ENCODE measurements at places on chromosomes 12 and 14.

DNA sequence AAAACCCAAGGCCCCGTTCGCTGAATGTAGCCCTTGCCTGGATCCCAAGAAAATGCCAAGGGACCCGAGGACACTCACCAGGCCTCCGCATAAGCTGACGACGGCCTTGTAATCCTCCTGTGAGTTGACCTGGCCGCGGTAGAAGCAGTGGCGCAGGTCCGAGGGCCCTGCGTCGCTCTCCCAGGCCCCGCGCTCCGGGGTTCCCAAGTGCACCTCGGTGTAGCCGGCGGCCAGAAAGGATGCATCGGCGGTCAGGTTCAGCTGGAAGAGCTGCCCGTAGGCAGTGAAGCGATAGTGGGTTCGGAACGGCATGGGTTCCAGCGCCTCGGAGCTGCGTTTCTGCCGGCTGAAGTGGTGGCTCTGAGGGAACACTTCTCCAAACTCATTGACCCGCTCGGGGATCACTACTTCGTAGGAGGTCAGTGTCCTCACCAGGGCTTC is 1.2 kb downstream of the ADAMTS20 start:
- DNase-seq, result no peak

GRCh38 chr12:131448254-131448795 is 262.6 kb upstream of the SFSWAP start:
- DNase-seq, result no peak

DNA sequence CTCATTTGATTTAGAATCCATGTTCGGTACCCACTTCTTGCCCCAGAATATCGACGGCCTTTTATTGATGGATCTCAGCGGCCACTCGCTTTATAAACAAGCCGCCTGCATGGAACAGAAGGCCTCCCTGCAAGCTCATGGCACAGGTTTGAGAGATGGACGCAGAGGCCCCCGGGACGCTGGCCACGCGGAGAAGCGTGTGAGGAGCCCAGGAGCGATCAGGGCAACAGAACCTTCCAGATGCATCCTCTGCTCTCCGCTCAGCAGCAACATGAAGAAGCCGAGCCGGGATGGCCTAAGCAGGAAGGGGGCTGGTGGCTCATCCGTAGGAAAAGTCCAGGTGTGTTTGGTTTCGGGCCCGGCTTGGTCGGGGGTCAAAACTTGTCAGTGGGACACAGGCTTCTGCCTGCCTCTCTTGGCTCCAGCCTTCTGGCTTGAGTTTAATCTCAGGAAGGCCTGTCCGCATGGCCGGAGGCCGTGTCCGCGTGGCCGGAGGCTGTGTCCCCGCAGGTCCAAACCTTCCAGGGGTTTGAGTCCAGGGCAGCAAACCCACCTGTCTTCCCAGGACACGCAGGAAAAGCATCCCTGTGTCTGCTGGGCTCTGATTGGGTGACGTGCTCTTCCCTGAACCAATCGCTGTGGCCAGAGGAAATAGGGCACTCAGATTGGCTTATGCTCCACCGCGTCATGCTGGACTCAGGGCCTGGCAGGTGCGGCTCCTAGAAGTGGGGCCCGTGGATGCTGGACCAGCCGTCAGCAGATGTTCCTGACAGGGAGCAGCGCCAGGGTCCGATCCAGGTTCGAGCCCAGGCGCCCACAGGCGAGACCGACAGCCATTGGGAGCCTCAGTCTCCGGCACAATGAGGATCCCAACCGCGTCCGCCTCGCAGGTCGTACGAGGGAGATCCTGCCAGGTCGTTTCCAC is 65.0 kb downstream of the GALNT9 start:
- no peak for DNase-seq

- DNase-seq, result no peak
These were observed 10.8 kb upstream of the TCTN2 start for GRCh38 chr12:123659996-123660727.

DNA sequence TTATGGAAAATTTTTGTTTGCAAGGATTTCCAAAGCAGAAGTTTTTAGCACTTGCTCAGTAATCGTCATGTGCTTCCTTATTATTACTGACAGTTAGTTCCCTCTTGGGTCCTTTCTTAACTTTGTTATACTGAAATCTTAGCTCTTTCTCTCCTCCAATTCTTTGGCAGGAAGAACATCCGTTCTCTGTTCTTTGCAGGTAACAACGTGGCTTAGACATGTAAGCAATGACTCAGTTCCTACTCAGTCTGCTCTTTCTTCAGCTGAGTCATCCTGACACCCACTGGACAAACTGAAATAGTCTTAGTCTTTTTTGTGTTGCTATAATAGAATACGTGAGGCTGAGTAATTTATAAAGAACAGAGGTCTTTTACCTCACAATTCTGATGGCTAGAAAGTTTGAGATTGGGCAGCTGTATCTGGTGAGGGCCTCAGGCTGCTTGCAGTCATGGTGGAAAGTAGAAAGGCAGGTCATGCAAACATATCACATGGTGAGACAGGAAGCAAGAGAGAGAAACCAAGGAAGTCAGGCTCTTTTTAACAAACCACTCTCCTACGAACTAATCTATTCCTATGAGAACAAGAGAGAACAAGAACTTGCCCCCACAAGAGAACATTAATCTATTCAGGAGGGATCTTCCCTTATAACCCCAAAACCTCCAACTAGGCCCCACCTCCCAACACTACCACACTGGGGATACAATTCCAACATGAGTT is 49.2 kb downstream of the TESPA1 start:
- no peak for DNase-seq

GRCh38 chr14:102040153-102040552 is 46.7 kb downstream of the HSP90AA1 start:
- DNase-seq, result no peak

GRCh38 chr12:22657538-22657937 is 32.6 kb downstream of the ETNK1 start:
- DNase-seq, result no peak

DNA sequence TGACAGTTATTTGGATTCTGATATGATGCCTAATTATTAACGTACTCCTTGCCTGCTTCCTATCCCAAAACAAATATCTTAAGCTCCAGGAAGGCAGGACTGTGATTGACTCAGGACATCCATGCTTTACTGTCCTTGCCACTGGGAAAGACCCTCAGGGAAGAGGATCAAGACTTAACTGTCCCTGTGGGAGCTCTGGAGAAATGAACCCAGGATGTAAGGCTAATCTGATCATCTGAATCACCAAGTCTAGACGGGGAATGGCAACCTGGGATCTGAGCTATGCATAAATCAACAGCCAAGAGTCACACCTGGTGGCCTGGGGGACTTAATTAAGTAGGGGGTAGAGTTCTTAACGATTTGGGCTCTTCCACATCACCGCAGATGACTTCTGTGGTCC is 153.2 kb upstream of the BCL2L14 start:
- DNase-seq, result no peak

DNA sequence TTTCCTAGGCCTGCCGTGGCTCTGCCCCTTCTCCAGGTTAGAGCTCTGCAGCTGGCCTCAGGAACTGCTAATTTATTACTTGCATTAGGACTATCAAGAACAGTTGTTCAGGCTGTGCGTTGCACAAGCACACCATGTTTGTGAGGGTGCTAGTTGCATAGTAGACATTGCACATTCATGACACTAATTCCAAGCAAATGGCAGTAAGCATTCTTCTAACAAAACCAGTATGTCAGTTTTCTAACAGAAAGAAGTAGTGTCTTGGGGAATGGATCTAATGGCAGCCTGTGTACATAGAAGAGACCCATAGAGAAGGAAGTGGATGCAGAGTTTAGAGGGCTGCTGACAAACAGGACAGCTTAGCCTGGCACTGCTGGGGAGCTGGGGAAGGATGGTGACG is 53.9 kb downstream of the ERH start:
- DNase-seq, result no peak

Data from Kasumi-1 (cell line).